HCEC 1CT (cell line): ENCODE measurements at places on chromosomes 6 and 20.

DNA sequence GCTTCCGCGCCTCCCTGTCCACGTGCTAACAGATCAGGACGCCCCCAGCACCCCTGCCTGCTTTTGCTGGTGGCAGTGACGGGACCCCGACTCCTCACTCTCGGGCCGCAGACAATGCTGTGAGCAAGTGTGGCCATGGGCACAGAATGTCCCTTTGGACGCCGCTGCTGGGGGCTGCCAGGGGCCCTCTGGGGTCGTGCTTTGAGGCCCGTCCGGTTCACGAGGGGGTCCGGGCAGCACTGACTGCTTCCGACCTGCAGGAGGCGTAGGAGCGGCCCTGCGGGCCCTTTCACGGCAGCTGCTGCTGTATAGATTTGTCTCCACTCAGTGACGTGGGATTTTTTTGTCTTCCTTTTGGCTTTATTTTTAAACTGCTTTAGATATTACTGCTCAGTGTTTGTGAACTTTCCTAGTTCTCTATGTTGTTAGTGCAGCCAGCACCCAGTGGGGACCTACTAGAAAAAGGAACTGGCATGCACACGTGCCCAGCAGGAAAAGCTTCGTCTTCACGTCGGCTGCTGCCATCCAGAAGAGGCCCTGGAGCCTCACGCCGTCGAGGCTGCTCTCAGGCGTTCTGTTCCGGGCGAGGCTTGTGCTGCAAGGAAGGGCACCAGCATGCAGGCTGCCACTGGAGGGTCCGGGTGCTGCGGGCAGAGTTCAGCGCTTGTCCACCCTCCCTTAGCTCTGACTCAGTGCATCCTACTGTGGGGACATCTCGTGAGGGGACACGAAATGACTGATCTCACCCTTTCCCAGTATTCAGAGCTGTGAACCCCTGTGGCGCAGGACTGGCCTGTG is 21.7 kb downstream of the UCKL1 start:
- DNase-seq, result no peak

GRCh38 chr20:53809217-53809616 is 215.6 kb upstream of the ZNF217 start:
- no peak for DNase-seq

DNA sequence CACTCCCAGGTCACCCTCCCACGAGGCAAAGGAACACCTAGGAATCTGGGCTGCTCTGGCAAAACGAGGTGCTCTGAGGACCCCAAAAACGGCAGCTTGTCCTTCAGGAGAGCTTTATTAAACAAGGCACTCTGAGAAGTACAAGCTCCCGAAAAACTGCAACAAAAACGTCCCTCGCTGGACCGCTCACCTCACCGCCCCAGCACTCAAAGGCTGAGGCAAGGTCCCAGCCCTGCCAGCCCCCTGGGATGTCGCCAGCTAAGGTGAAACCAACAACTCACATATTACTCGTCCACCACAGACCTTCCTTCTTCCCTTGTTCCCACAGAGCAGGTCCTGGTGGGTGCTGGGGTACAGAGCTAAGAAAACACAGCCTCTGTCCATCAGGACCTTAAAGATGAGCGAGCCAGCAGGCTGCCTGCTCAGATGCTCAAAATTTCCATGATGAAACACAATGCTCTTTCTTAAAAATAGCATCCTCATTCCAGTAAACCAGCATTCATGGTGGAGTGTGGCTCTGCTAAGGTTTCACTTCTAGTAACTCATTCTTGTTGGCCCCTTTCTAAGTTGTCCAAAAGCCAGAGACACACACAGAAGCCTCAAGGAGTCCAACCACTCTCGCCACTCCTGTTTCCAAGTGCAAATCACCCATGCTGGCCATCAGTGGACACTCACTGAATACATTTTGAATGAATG is 35.9 kb downstream of the ATP9A start:
- peak; percentile 9 for DNase-seq

GRCh38 chr6:36349240-36349639 is 12.6 kb upstream of the BNIP5 start:
- no peak for DNase-seq

DNA sequence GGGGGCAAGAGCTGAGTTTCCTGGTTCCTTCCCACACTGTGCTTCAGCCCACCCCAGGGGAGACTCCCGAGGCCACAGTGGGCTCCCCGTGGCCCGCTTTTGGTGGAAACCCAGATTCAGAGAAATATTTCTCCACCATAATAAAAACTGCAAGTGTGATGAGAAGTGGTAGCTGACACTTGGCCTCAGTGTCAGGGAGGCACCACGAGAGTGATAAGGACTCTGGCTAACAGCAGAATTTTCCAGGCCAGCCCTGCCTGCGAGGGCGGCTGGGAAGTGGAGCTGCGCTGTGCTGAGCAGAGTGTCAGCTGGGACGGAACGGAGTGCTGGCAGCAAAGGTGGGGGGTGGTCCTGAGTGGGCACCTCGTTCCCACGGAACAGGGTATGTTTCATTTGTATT is 22.5 kb downstream of the SPATA2 start:
- DNase-seq, result no peak
